CD4-positive, alpha-beta memory T cell (primary cell): ENCODE measurements at places on chromosomes 4 and X.

- no peak for DNase-seq
Observed at GRCh38 chr4:142404191-142404611, 441.9 kb downstream of the INPP4B start.

GRCh38 chrX:71493111-71493613 lies 39.7 kb upstream of the OGT start:
- no peak for DNase-seq

GRCh38 chrX:24243692-24244091 lies 70.2 kb downstream of the SUPT20HL2 start:
- DNase-seq = no peak

DNA sequence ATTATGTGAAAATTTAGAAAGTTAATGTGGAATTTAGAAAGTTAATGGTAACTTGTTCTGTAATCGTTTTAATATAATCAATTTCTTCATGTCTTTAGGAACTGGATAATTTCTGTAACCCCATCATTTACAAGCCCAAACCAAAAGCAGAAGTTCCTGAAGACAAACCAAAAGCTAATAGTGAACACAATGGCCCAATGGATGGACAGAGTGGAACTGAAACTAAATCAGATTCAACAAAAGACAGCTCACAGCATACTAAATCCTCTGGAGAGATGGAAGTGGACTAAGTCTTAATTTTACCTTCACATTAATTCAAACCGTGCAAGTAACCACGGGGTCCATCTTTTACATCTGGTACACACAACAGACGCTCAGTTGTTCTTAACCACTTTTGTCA lies 48.1 kb upstream of the PLK4 start:
- no peak for DNase-seq

GRCh38 chrX:109997786-109998452 lies 5.0 kb upstream of the TMEM164 start:
- no peak for DNase-seq

DNA sequence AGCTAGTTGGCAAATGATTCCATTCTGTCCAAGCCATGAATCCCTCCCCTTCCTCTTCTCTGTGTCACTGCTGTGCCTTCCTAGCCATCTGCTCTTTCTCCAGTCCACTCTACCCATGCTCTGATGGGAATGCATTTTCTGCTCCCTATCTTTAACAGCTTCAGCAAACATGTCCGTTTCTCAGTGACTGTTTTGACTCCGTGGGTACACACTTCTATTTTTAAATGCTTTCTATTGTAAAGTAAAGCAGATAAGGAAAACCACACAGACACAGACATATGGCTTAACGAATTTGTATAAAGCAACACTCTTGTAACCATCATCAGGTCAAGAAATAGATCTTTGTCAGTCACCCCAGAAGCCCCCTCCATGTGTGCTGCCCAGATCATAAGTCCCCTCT lies 72.4 kb upstream of the KLHL13 start:
- no peak for DNase-seq

- no peak for DNase-seq
Observed at GRCh38 chr4:87718217-87718835, 68.2 kb downstream of the DMP1 start.

DNA sequence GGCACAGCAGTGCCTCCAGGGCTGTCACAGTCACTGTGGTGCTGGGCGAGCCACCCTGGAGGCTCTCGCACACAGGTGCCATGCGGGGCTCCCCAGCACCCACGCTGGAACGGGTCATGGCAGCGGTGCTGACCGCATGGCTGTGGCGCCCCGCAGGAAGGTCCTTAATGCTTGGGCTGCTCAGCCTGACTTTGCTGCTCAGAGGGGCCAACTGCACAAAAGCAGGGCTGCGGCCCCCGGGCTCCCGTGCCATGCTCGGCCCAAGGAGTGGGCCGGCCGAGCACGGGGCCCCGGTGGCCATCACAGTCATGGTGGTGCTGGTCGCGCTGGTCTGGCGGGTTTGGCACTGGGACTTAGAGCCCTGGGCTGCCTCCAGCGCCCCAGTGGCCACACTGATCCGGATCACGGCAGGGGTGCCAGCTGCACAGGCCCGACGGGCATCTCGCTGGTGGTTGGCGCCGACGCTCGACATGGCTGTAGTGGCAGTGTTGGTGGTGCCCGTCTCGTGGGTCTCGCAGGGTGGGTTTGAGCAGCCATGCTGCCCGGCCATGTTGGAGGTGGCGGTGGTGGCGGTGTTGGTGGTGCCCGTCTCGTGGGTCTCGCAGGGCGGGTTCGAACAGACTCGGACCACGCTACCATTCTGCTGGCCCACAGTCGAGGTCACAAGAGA lies 10.2 kb upstream of the RENBP start:
- peak; percentile 18 for DNase-seq

- DNase-seq = peak; percentile 45
Observed at GRCh38 chr4:118270492-118270891, 82.3 kb downstream of the PRSS12 start.

- no peak for DNase-seq
Observed at GRCh38 chrX:85326234-85327059, 53.0 kb downstream of the POF1B start.

- no peak for DNase-seq
Observed at GRCh38 chrX:121671649-121672048, 624.2 kb downstream of the GLUD2 start.

DNA sequence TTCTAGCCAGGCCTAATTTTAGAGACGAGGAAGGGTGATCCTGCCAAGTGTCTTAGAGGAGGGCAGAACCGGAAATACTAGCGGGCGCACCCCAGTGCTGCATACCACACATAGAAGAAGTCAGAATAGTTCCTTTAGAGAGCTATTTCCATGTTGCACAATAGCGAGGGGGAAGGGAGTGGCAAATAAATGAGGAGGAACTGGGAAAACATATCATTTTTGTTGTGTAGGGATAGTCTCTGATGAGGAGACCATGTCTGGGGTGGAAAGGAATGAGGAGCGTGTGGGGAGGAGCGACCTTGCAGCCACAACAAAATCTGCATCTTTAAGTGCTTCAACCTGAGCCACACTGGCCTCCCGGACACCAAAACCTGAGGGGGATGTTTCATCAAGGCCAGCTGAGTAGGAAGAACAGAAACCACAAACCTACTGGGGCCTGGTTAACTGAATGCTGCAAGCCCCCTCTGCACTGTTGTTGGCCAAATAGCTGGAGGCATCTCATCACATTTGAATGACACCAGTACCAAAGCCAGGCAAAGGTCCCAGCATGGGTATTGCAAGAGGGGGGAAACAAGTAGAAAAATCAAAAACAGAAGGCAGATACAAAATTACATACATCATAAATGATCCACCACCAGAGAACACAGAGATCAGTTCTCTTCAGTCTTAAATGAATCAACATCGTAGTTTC lies 26.7 kb upstream of the C1QTNF7 start:
- DNase-seq = peak; percentile 20

- no peak for DNase-seq
Observed at GRCh38 chr4:4762909-4763821, 96.3 kb upstream of the MSX1 start.

- peak; percentile 14 for DNase-seq
Observed at GRCh38 chr4:72326692-72327632, 242.1 kb downstream of the ADAMTS3 start.

- no peak for DNase-seq
Observed at GRCh38 chrX:15465347-15465746, 27.8 kb downstream of the PIR start.

- DNase-seq = no peak
Observed at GRCh38 chrX:11111947-11112346, 815 bp downstream of the HCCS start.

DNA sequence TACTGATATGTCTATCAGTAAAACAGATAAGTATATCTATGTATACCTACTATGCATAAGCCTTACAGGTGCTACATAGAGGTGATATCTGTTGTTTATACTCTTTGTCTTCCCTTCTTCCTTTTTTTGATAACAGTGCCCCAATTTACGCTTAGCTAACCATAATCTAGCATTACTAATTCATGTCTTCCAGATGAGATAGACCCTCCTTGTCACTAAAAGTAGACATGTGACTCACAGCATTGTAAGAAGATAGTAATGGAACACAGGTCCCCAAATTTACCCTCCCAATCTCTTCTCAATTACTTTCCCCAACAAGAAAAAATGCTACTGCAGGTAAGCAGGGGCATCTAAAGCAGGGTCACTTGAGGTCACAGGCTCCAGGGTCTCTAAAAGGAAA lies 7.9 kb upstream of the NFKB1 start:
- DNase-seq = no peak

- DNase-seq = no peak
Observed at GRCh38 chrX:39576041-39576872, 521.5 kb downstream of the BCOR start.

DNA sequence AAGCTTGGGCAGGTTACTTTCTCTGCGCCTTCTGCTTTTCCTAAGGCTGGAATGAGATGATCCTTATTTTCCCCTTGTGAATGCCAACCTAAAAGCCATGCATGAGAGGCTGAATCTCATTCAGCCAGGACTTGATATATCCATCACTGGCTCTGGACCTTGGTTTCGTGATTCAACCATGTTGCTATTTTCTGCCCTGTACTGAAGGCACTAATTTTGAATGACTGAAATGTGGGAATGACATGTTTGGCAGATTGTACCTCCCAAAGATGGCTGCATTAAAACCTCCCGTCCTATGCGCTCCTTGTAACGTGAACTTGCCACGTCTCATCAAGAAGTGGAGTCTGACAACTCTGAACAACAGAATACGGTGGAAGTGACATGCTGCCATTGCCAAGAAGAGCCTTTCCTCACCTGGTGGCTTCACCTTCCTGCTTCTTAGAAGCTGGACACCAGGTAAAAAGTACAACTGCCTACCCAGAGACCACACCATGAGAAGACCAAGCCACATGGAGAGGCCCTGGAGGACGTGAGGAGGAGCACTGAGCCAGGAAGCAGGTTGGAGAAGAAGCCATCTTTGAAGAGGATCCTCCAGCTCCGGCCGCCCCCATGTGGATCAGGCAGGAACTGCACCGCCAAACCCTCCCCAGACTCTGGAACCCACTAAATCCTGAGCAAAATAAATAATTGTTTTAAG lies 174.5 kb downstream of the NSUN7 start:
- DNase-seq = peak; percentile 33

- no peak for DNase-seq
Observed at GRCh38 chr4:168864821-168865541, 145.1 kb downstream of the CBR4 start.

- no peak for DNase-seq
Observed at GRCh38 chr4:37439809-37440474, 195.4 kb downstream of the NWD2 start.

DNA sequence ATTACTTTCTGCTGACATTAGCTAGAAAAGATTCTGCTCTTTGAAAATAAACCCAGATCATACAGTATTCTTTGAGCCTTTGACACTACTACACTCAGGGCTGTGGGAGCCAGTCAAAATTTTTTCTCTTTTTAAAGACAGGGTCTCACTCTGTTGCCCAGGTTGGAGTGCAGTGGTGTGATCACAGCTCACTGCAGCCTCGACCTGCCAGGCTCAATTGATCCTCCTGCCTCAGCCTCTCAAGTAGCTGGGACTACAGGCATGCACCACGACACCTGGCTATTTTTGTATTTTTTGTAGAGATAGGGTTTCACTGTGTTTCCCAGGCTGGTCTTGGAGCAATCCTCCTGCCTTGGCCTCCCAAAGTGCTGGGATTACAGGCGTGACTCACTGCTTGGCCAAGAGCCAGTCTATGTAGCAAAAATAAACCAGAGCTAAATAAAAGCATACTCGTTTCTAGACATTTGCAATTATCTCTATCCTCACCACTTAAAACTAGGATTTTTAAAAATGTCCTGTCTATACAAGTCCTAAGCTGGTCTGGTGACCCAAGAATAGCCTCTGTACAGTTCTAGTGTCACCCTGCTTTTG lies 43.2 kb downstream of the AKAP4 start:
- no peak for DNase-seq

GRCh38 chr4:110344165-110344564 lies 131.8 kb upstream of the ENPEP start:
- no peak for DNase-seq

DNA sequence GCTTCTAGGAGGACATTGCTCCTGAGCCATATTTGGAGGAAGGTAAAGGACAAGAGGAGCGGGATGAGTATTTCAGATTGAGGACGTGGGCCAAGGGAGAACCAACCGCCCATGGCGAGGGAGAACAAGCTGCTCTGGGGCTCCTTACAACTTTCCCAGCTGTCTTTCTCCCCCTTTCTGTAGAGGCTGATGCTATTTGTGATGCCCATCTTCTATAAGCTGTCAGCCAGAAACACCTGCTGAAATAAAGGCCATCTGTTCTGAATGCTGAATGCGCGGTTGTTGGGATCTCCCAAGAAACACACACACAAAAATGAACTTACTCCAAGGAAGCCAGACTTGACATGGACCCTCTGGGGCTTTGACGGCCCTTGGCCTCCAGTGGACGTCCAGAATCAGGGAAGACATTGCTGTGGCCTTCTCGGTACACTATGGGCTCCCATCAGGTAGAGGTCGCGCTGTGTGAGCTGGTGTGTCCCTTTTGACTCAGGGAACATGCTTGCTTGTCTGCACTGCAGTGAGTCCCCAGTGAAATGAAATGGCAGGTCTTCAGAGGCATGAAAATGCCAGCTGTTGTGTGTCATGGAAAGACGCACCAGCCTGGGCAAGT lies 30.9 kb downstream of the RWDD4 start:
- DNase-seq = no peak

- no peak for DNase-seq
Observed at GRCh38 chrX:12329476-12329875, 191.2 kb downstream of the FRMPD4 start.

DNA sequence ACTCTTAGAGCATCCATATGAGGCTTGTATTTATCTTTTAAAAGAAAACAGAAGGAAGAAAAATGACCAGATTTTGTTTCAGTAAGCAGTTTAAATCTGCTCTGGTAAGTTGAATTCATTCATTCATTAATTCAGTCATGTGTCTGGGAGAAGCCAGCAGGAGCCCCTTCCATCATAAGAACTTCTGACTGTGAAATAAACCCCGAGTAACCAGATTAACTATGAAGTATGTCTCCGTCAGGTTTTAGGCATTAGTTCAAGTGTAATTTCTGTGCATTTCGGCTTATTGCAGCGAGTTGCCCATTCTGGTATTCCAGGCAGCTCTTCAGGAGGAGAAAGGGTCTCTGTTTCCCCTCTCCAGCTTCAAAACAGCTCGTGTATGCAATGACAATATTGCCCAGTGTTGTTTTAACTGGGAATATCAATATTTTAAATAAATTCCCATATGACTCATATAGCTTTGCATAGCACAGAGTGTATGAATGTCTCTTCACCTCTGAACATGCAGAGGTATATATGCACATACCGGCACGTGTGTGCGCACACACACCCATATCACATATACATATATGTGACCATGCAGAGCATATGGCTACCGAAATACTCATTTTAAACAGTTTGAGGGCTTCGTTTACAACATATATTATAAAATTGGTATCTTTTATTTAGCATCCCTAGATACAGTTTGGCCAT lies 255.3 kb downstream of the BCOR start:
- no peak for DNase-seq
